ENCODE measurements at places on chromosomes 16 and 17.

- no peak for DNase-seq
Measured at GRCh38 chr16:49365711-49366509, 7.7 kb upstream of the C16orf78 start.

- no peak for DNase-seq
Measured at GRCh38 chr17:1634841-1635650, 6.4 kb upstream of the SLC43A2 start.

GRCh38 chr17:16652847-16653366 is 743 bp downstream of the ZNF624 start:
- no peak for DNase-seq

- DNase-seq: peak; percentile 99
Measured at GRCh38 chr17:45161288-45162024, at the start of gene HEXIM2. HEXIM2 (plus strand) TSS chr17:45161875; CDS start chr17:45162794, 919 bp downstream.

DNA sequence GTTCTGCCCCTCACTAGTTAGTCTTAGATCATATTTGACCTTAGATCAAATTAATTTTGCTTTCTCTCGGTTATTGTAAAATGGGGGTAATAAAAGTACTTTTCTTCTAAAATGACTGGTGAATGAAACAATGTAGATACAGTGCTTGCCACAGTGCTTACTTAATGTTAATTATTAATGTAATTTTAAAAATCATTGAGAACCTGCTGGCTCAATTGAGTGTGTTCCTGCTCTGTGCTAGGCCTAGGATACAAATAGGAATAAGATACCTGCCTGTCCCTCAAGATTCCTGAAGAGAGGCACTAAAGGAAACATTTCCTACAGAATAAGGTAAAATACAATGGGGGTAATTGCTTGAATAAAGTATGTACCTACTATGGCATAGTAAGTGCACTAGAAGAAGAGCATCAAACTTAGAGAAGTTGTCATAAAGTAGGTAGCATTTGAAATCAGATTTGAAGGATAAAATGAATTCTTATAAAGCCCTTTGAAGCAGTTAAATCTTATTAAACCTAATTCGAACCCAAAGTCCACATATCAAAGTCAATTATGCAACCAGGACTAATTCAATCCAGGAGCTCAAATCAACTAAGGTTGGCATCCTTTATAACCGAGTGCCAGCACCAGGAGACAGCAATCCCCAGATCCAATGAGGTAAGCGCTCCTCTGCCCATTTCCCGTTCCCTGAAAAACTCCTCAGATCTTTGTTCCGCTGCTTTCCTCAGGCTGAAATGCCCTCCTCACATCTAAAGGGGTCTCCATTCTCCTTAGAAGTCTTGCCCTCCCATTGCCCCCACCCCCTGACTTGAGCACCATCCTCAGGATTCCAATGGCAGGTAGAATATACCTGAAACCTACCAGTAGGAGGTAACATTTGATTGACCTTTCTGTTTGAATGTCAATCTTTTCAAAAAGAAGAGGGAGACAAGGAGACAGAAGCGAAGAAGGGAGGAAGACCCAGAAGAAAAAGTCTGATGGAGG is 2.4 kb upstream of the MED13 start:
- DNase-seq: no peak

- DNase-seq: no peak
Measured at GRCh38 chr17:4588391-4588790, 4.1 kb downstream of the SMTNL2 start.

- no peak for DNase-seq
Measured at GRCh38 chr17:71417142-71417541, 703.7 kb upstream of the SOX9 start.

DNA sequence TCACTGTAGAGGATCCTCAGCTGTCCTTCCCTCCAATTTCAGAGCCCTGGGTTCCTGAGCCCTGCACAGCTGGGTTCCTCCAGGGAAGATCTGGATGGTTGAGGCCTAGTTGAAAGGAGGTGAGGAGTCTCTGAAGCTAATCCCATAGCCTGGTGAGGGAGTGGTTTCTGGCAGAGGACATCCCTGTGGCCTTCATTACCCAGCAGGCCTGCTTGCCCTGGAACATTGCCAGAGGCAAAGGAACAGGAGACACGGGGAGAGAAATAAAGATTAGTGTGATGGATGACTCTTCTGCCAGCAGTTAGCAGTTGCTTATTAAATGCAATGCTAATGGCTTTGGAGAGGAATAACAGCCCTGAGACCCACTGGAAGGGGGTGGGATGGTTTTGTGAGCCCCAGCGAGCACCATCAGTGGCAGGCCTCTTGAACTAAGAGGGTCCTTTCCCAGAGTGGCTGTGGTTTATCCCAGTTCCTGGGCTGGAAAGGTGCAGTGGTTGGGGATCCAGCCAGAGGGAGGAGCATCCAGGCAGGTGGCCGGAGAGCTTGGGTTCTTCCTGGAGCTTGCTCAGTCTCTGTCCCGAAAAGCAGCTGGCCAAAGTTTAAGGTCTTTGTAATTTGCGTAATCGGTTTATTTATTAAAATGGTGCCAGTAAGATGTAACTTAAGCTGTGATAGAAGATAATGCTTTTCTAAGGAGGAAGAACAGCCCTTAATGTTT is 209.7 kb downstream of the CCDC182 start:
- peak; percentile 69 for DNase-seq

- DNase-seq: no peak
Measured at GRCh38 chr16:55204069-55204468, 119.9 kb upstream of the IRX6 start.

DNA sequence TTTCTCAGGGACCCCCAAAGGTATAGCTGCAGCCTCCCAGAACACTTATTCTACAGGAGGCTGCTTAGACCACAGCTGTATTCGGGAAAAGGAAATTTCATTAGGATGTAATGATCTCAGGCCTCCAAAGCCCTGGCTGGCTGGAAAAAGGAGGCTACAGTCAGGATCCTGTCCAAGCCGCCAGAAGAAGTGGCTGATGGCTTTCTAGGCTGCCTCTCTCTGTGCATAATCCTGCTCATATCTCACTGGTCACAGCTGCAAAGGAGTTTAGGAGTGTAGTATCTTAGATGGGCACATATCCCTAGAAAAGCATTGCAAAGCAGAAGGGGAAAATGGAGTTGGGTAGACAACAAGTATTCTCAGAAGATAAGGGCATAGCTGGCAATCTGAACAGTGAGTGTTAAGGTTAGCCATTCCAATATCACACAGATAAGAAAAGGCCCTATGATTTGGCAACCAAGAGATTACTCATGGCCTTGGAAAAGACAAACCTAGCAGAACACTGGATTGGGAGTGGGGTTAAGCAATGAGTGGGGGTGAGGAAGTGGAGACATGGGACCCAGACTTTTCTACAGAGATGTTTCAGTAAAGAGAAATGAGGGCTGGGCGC is 26.0 kb upstream of the PRKCA start:
- no peak for DNase-seq

GRCh38 chr16:62665269-62665668 is 629.0 kb upstream of the CDH8 start:
- DNase-seq: no peak

DNA sequence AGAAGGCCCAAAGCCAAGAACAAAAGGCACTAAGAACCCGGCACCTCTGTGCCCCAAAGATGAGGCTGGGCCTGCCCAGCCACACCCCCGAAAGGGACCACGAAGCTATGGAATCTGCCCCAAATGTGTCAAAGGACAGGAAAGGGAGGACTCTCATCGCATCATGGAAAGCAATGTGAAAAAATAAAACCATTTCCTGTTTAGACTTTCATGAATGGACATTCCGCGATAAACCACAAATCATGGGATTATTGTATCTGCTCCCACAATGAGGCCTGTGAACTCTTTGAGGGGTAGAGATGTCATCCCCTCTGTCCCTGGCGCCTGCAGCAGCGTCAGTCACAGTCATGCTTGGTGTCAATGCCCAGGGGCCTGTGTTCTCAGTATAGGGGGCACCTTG is 135.0 kb downstream of the COPRS start:
- DNase-seq: no peak

DNA sequence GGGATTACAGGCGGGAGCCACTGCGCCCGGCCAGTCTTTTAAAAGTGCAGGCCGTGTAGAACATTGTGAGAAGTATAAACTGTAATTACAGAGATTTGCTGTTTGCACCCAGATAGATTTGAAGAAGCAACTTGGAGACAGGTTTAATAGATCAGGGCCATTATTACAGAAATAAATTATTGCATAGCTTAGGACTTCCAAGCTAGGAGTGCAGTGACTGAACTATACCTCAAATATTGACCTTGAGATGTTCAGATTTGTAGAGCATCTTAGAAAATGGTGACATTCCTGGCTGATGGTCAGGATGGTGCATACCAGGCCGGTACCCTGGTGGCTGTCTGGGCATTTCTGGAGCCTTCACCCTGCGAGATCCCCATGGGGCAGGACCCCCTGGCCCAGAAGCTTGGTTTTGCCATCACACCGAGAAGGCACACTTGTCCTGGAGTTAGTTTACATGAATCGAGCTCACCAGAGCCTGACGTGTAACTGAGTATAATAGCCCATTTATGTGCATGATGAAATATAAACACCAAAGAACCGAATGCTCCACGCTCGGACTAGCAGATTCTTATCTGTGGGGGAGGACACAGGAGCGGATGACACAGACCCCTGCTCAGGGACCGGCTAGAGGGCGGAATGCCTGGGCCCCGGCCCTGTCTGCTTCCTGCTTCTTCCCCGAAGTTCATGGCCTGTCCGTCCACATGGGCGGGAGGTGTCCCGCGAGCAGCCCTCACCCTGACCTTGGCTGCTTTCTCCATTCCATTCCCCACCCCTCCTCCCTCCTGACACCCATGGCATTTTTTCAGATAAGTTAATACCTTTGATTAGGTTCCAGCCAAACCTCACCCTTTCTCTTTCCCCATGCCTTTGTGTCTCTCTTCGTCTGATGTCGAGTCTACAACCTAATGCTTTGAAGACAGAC is 32.1 kb downstream of the CCDC40 start:
- no peak for DNase-seq

DNA sequence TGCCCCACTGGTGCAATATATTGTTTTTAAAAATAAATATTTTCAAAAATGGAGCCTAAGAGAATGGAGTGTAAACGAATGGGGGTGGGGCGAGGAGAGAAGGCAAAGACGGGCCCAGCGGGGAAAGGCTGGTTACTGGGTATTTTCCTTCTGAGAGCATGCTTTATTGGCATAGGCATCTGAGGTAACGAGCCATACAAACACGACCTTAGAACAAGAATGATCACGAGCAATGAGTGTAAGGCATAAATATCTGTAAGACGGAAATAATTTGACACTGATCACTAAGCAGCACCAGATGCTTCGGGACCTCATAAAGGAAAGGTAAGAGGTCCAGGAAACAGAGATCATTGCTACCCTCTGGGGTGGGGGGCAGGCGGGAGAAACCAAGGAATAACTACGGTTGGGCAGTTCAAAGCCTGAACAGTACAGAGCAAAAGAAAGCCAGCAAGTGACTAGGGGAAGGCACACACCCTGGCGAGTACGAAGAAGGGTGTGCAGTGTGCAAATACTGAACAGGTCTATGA is 959 bp downstream of the SSH2 start:
- DNase-seq: peak; percentile 22

DNA sequence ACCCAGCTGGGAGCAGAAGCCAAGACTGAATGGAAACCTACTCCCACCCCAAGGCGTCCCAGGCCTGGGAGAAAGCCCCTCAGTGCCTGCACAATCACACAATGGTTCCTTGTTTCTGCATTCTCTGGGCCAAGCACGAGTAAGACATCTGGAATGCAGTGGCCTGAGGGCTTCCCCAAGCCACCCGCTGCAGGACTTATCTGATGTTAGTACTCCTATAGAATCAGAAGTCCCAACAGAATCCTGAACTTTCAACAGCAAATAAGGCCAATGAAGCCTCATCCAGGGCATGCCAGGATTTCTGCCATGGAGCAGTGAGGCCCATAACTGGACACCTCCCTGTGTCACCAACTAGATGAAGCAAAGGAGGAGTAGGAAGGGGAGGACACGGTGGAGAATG is 28.6 kb downstream of the MYO18A start:
- DNase-seq: no peak

DNA sequence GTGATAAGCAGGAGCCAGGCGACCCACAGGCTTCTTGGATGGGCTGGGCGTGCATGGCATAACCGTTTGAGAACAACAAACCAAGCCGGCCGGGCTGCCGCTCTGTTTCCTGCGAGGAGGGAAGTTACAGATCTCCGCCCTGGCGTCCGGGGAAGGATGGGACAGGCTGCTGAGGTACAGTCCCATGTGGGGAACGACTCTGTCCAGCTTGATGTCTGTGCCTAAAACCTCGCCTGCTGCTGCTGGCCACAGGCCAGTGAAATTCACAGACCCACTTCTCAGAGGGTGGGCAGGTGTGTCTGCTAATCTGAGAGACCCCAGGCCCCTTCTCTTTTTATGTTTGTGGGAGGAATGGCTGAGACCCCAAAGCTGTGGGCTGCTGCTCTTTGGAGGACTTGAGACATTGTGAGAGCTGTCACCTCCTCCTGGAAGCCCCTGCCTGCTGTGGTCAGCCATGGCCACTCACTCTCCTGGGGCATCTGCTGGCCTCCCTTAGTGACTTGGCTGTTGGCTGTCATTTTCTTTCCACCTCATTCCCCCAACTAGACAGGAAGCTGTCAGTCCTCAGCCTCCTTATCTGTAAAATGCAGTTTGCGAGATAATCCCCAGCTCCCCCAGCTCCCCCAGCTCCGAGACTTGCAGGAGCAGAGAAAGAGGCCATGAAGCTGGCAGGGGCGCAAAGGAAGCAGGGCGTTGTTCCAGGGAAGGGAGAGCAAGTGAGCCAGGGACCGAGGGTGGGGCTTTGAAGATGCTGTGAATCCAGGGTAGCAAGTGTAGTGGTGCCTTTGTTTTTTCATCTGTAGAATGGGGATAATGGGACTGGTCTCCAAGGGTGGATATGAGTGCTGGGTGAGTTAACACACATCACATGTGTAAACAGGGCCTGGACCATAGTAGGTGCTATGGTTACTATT is 51.0 kb downstream of the CMIP start:
- DNase-seq: no peak

DNA sequence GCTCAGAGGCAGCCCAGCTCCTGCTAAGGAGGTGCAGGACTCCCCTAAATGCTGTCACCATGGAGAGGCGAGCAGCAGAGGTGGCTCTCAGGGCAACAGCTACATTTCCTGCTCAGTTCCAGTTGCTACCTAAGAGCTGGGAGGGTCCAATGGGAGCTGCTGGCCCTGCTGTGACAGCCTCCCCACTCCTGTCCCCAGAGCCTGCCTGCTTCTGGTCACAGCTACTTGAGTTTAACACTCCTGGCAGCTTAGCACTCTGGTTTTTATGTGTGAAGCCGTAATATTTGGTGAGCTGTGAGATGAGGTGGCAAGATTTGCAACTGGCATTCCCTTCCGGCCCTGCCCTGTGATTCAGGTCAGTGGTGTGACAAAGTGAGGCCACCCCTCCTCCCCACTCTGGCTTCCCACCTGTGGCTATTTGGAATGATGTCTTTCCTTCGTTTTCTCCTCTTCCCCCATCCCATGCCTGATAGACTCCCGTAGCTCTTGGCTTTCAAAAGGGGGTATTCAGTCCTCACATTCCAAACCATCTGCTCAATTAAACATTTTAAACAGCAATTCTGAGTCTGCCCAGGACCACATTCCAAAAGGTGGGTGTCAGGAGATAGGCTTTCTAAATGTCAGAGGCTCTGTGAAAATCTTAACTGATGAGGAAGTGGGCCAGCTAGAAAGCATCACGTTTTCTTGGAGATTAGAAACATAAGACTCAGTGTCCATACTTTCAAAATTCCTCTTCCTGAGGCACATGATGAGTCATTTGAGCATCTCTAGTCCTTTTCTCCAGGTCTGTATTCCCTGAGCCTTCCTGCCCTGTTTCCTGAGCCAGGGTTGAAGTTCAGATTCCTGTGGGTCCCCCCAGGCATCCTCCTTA is 42.6 kb upstream of the SKAP1 start:
- DNase-seq: no peak

GRCh38 chr17:34218748-34219147 is 36.3 kb upstream of the CCL2 start:
- no peak for DNase-seq
